M059J (cell line): ENCODE measurements at places on chromosomes 4 and X.

GRCh38 chr4:166658585-166658984 lies 575.7 kb downstream of the SPOCK3 start:
- no peak for DNase-seq

GRCh38 chr4:21512353-21512752 lies 436.2 kb downstream of the KCNIP4 start:
- peak; percentile 57 for DNase-seq

DNA sequence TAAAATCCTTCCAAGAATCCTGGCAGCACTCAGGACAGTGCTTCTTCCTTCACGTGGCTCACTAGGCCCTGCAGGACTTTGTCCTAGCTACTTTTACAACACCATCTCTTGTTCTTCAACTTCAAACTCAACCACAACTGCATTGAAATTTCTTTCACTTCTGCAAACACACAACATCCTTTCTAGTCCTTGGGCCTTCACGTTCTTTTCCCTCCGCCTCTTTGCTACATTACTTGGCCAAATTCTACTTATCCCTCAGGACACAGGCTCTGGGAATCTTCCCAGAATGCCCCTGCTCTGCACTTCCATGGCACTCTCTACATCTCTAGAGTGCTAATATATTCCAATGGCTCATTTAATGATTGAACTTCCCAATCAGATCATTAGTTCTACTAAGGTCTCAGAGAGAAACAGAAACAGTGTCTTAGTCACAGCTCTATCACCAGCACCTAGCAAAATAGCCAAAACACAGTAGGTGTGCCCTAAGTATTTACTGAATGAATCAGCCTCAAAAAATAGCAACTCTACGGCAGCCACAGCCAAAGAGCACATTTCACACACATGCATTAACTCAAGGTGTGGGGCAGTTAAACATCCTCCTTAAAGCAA lies 73.3 kb downstream of the MANBA start:
- peak; percentile 59 for DNase-seq

GRCh38 chrX:9166584-9166944 lies 132.6 kb upstream of the FAM9B start:
- DNase-seq = peak; percentile 14

- no peak for DNase-seq
Observed at GRCh38 chr4:122195718-122196117, 43.6 kb downstream of the BLTP1 start.

DNA sequence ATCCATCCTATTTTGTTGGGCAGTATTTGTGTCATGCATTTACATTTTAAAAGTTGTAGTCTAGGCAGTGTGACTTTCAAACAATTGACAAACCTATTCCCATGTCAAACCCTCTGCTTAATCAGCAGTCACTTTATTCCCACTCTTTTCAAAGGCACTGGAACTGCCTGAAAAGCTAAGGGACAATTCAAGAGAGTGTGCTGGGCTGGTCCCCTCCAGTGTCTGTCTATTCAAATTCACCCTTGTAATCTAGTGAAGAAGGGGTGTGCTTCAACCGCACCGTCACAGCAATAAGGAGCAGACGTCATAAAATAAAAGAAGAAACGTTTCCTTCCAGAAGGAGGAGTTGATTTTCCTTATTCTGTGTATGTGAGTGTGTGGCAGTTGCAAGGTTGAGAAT lies 197.0 kb upstream of the MAD2L1 start:
- no peak for DNase-seq

DNA sequence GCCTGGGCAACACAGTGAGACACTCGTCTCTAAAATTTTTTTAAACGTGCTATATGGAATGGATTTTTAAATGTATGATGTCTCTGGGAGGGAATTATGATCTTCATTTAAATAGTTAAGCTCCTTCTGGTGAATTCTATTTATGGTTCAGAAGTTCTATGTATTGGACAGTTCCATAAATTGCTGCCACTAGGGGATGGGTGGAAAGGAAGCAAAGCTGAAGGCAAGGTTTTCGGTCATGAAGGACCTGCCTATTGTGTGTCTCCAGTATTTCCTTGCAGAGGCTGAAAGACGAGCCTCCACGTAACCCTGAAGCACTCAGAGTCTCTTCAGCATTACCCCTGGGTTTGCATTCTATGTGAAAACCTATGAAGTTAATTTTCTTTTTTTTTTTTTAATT lies 451.5 kb upstream of the FAT1 start:
- no peak for DNase-seq

DNA sequence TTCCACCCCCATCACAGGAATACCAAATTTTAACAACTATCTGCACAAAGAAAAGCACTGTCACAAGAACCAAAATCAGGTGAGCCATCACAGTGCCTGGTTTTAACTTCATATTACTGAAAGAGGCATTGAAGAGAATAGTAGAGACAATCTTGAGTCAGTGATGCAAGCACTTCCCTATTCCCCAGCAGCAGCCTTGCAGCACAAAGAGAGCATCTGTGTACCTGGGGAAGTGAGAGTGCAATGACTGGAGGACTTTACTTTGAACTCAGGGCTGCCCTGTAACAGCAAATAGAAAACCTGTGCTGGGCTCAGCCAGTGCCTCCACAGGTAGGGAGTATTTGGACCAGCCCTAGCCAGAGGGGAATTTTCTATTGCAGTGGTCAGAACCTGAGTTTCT lies 361.8 kb downstream of the TEX13C start:
- DNase-seq = no peak

- DNase-seq = no peak
Observed at GRCh38 chrX:10833299-10834169, 213.1 kb upstream of the MID1 start.

DNA sequence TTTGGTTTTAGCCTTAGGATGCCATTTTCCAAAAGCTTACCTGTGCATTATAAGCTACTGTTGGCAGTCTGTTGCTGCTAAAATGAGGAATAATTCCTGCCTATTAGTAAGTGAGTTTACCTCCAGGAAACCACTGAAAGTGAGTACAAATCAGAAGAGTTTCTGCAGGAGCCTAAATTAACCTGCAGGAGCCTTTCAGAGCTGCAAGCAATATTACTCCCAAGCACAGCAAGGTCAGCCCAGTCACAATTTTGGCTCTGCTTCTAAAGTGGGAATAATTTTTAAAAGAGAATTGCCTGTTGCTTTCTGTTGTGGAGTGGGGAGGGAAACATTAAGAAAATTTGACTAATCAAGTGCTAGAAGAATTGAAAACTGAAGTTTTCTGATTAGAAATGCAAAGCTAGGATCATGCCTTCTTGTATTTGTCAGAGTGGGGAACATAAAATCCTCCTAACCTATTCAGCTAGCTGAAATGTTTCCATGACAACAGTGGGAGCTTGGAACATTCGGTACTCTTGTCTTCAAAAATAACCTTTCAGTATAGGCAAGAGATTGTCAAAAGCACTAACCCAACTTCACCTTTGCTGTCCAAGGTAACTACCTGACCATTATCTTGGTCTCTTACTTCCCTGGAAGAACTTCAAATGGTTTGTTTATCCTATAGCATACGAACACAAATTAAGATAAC lies 193.2 kb downstream of the COMMD8 start:
- DNase-seq = peak; percentile 12

GRCh38 chrX:24027985-24028384 lies 999 bp upstream of the KLHL15 start:
- DNase-seq = no peak

GRCh38 chrX:132486599-132487178 lies 2.1 kb downstream of the MBNL3 start:
- no peak for DNase-seq

GRCh38 chr4:70654605-70655011 lies 11.7 kb downstream of the JCHAIN start:
- DNase-seq = no peak

GRCh38 chr4:113020966-113021365 lies 28.5 kb upstream of the ANK2 start:
- no peak for DNase-seq

GRCh38 chrX:150062292-150063137 lies 124.2 kb upstream of the EOLA2 start:
- DNase-seq = peak; percentile 97

GRCh38 chr4:142353149-142353738 lies 492.9 kb downstream of the INPP4B start:
- peak; percentile 78 for DNase-seq

DNA sequence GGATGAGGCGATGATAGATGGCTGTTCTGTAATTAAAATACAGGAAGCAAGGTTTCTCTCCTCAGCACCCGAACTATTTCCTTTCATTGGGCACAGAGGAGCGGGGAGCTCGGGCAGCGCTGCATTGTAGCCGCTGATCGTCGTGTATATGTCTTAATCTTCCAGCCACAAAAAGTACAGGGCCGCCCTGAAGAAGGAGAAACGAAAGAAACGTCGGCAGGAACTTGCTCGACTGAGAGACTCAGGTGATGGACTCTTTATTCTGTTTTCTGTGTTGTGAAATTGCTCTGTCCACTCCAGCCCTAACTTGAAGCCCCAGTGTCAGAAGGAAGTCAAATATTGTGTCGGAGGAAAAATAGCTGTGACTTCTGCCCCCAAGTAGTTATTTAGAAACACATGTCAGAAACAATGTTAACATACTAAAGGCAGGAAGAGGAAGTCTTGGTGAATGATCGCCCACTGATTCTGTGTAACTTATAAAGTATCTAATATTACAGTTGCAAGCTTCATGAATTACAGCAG lies 546 bp downstream of the ZRSR2 start:
- DNase-seq = peak; percentile 16

- peak; percentile 57 for DNase-seq
Observed at GRCh38 chrX:10450959-10451355, 169.4 kb downstream of the MID1 start.

DNA sequence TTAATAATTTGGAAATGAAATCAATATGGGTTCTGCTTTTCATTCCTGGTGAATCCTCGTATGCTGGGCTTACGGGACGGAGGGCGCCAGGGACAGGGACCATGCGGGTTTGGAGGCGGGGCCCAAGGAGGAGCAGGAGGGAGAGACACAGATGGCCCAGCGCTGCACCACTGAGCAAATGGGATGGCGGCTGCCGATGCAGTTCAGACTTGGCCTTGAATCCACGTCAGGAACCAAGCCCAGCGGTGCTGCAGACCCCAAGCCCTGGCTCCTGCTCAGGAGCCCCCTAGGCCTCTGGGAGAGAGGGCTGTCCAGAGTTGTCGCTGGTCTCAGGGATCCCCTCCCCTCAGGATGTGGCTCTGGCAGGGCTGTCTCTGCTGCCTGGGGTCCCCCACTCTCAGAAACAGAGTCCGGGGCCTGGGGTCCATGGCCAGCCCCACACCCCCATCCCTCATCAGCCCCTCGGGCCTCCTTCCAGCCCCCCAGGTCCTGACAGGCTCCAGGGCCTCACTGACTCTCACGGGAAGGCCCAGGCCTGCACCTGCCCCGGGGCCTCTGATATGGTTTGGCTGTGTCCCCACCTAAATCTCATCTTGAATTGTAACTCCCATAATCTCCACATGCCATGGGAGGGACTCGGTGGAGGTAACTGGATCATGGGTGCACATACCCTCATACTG lies 75.2 kb downstream of the FAM53A start:
- no peak for DNase-seq

GRCh38 chr4:8516061-8516573 lies 64.1 kb upstream of the GPR78 start:
- peak; percentile 37 for DNase-seq

DNA sequence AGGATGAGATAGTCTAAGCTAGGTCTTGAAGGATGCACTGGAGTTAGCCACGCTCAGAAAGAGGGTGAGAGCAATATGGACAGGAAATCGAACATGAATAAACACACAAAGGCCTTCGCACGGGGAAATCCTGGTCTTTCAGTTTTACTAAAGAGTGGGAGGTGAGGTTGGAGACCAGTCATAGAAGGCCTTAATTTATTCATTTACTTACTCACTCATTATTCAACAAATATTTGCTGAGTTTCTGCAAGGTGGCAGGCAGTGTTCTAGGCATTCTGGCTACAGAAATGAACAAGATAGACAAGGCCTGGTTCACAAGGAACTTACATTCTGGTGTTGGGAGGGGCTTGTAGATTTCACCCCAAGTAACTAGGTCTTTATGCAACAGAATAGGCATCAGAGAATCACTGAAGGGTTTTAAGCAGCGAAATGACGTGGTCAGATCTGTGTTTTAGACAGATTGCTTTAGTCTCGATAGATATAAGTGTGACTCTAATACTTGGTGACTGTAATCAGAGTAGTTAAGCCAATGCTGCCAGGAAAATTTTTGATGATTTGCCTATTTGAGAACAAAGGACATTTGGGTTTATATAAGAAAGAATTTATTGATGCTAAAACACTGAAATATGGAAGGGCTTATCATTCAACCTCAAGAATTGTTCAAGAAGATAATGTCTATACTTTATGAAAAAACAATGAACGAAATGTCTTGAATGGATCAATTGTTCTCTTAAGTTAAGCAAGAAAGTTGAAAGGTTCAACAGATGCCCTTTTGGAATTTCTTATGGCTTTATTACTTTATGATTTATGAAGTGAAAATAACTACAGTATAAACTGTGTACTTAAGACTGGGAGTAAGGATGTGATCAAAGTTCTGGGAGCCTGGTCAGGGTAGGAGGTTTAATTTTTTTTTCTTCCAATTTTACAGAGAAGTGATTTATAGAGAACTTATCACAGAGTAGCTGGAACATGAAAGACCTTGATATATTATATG lies 184.4 kb upstream of the CASK start:
- no peak for DNase-seq

DNA sequence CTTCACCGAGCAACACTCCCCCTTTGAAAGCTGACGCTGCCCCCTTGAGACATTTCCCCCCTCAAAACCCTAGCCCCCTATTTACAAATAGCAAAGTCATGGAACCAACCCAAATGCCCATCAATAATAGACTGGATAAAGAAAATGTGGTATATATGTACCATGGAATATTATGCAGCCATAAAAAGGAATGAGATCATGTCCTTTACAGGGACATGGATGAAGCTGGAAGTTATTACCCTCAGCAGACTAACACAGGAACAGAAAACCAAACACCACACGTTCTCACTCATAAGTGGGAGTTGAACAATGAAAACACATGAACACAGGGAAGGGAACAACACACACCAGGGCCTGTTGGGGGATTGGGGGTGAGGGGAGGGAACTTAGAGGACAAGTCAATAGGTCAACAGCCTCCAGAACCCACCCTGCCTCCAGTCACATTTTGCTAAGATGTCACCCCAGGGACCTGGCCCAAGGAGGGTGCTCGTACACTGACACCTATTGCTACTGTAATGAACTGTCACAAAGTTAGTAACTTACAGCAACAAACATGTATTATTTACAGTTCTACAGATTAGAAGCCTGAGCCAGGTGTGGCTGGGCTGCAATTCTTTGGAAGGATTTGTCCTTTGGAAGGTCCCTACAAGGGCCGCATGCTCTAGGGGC lies 20.6 kb downstream of the SCD5 start:
- no peak for DNase-seq

GRCh38 chrX:69113723-69114122 lies 51.5 kb downstream of the PJA1 start:
- no peak for DNase-seq

DNA sequence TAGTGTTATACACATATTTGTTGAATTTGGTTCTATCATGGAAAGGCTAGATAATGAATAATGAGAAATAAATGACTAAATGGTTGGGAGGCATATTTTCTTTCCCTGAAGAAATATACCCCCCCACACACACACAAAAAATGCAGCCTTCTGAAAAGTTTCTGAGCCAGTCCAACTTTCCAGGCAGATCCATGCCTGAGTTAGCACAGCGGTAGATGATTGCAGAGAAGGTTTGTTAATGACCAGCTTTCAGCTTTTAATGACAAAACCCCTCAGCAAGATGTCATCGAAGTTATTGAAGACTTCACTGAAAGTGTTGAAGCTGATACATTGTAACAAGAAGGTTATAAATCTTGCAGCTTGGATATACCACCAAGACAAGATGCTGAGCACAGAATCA lies 61.4 kb downstream of the GBA3 start:
- DNase-seq = no peak

- DNase-seq = no peak
Observed at GRCh38 chrX:110941906-110942305, 146.3 kb upstream of the CHRDL1 start.
